ENCODE measurements at places on chromosomes 7 and 10. TPM values are rescaled to one million over a fixed set of nuclear protein-coding genes. Genes with fewer than 3 reads are reported as not detected.

The FKBP6 gene
- total RNA-seq, result not detected

The SEMA3D gene
- total RNA-seq, result 0.66 TPM

The OR13A1 gene
- total RNA-seq, result not detected

The CD36 gene
- 120 TPM for total RNA-seq

The VSIR gene
- 14.8 TPM for total RNA-seq

The TMEM176A gene
- 7.6 TPM for total RNA-seq

The C10orf67 gene
- total RNA-seq, result 0.52 TPM

The SORCS1 gene
- total RNA-seq, result 6.0 TPM

The HOXA5 gene
- 0.99 TPM for total RNA-seq

The SFMBT2 gene
- total RNA-seq, result 1.6 TPM

The TUBAL3 gene
- total RNA-seq, result not detected

The ACSM6 gene
- total RNA-seq, result 0.52 TPM

The ZNF804B gene
- total RNA-seq, result under 0.01 TPM

The SLC18A3 gene
- not detected for total RNA-seq

GRCh38 chr7:158850545-158851102 is 5.7 kb upstream of the DYNC2I1 start:
- no peak for DNase-seq

DNA sequence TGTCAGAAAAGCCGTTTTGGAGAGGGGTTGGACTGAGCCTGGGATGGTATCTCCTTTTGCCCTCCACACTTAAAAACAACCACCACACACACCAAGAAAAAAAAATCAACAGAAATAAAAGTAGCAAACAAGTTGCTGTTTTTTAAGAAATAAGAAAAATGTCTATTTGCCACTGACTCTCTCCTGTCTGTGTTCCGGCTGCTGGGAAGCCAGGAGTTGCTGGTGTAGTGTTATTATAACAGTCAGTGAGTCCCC is 163 bp downstream of the EGR2 start:
- no peak for DNase-seq

DNA sequence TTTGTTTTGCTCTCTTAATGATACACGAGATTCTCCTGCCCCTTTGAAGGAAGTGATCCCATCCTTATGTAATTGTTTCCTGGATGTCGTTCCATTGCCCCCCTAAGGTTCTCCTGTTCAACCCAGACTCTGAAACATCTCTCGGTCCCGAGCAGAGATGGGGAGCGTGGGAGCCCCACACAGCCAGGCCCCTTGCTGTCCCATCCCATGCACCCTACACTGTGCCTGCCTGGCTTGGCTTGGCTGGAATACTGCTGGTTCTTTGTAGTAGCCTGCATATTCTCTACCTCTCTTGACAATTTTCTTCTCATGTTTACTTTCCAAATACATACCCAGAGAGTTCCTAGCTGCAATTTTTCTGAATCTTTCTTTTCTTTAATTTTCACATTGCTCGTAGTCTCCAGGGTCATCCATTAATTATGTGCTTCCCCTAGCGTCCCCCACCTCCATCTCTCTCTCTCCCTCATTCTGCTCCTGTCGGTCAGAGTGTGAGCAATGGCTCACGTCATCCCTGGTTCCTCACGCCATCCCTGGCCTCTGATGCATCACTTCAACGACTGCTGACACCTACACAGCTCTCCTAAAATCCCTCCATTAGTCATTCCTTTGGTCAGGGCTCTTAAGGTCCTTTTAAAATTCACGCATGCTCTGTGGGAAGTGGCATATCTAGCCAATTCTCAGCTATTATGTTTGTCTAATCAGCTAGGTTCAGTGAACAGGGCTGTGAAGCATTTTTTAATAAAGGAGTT is 32.5 kb upstream of the GPR158 start:
- no peak for DNase-seq

GRCh38 chr10:132886211-132887099 is 55.9 kb downstream of the CFAP46 start:
- DNase-seq, result no peak

DNA sequence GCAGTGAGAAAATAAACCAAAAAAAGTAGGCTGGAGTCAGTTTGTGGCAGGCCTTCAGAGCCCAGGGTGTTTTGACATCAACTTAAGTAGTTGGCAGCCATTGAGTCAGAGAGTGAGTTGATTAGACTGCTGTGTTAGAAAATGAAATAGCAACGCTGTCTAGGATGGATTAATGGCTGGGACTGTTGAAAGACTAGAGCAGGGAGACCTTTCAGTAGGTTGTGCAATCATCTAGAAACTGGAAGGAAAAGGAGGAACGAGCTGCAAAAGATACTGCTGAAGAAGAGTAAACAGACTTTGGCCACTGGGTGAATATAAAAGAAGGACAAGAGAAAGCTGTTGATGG is 28.6 kb upstream of the TRIL start:
- peak; percentile 29 for DNase-seq

GRCh38 chr10:35797187-35797586 is 155.1 kb upstream of the FZD8 start:
- DNase-seq, result no peak

DNA sequence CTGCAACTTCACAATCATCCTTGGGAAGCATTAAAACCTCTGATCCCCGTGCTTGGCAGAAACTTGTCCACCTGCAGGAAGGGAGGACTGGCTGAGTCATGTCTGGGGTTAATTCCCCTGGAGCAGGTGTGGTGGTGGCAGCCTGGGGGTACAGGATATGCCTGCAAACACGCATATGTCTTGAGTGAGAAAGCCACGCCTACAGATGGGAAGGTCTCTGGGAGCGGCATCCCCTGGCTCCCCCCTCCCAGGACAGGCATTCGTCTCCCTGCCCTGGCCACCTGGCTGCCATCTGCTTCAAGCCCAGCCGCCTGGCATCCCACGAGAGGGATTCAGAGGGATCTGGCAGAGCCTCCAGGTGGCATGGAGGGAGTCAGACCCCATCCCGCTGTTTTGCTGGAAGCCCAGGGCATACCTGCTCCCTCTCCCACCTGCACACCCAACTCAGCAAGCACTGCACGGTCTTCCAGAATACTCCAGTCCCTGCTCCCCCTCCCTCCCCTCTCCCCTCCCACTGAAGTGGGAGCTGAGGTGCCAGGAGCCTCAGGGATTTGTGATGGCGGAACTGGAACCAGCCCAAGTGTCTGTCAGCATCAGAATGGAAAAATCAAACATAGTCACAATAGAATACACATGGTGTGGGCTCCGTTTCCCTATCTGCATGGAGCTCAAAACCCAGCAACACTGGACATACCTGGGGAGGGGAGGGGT is 61.0 kb downstream of the CAMK2B start:
- peak; percentile 24 for DNase-seq

DNA sequence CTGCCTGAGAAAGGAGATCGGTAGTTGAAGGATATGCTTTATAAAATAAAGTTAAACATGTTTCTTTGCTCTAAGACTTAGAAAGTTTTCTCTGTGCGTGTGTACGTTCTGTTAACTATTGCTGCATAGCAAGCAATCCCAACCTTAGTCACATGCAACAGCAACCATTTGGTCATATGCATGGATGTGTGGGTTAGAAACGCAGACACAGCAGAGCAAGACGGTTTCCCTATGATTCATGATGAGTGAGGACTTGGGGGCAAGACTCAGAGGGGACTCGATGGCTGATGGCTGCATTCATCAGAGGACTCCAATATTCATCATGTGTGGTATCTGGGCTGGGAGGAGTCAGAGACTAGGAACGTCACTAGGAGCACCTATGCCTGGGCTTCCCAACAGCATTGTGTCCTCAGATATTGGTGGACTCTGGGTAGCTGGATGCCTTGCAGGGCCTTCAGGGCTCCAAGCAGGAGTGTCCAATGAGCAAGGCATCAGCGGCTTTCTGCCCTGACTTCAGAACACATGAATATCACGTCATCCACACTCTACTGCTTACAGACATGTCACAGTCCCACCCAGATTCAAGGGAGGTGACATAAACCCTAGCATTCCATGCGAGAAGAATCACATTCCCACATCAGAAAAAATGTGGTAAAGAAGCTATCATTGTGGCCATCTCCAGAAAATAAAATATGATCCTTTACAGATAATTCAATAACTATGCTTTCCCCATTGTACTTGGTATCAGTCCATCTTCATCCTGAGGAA is 731.2 kb downstream of the TNS3 start:
- no peak for DNase-seq

- DNase-seq, result peak; percentile 94
Observed at GRCh38 chr10:28939281-28940157, 262.2 kb downstream of the BAMBI start.

GRCh38 chr7:6274743-6275142 is 2.3 kb upstream of the CYTH3 start:
- DNase-seq, result no peak

DNA sequence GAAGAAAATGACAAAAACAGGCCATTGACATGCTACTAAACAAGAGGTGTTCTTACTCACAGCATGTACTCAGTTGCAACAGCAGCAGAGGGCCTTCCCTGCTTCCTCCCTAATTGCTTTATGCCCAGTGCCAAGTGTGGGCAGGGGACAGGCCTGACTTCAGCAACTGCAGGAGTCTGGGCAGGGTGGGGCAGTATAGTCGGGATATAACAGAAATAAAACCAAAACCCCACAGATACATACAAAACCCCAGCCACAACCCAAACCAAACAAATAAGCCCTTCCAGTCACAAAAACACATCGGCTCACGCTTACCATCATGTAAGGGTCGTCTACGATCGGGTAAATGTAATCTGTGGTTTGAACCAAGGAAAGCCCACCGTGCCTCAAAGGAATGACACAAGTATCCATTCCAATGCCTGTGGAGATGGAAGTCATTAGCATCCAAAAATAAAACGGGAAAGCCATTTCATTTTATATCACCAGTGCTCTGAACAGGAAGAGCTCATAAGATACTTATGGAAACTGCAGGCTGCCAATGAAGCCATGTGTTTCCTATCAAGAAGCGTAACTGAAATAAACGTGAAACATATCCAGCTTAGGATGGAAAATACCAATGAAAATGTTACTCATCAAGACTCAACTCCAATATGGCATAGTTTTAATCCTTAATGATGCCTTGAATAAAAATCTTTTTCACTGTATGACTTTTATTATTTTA is 9.5 kb downstream of the SEPHS1 start:
- no peak for DNase-seq

DNA sequence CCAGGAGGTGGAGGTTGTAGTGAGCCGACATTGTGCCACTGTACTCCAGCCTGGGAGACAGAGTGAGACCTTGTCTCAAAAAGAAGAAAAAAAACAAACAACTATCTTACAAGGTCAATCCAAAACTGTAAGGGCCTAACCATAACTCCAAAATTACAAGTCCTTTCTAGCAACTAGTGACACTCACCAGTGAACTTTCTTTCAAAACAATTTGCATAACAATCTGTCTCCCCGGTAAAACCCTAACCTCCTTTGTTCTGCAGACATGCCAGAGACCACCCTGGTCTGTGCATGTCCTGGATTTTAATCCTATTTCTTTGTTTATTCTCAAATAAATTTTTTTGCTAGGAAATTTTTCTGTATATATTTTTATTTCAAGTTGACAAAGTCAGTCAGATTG is 68.1 kb downstream of the EXOC6 start:
- DNase-seq, result no peak

- DNase-seq, result peak; percentile 34
Observed at GRCh38 chr7:105838627-105839231, 37.7 kb downstream of the ATXN7L1 start.

DNA sequence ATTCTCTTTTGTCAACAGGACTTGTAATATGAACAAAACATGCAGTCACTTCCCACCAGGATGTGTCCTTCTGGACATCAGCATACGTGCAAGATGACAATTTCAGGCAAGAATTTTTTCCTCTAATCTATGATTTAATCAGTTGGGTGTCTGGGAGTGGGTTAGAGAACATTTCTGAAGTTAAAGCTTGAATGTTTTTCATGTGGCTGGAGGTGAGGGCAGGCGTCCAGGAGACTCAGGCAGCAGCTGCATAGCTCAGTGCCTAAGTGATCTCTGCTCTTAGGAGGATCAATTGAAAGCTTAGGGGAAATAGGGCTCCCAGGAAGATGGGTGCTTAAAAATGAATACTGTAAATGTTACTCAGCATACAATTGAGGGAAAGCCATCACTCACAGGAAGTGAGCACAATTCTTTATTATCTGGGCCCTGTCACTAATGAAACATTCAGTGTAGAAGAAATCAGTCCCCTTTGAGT is 457.6 kb upstream of the KLF6 start:
- peak; percentile 23 for DNase-seq

DNA sequence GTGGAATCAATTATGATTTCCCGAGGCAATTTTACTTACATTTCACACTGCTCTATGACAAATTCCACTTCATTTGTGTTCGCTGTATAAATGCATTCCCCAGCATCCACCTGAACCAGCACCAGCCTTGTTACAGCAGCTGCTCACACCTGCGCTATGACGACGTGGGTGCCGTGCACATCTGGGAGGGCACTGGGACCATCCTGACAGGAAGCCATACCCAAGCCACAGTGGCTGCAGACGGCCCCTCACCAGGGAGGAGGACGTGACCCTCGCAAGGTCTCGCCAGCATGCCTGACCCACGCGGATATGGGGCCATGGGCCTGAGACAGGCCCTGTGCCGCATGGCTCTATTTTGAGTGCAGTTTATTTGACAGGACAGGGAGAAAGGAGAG is 201.3 kb downstream of the MAD1L1 start:
- DNase-seq, result peak; percentile 4

- DNase-seq, result no peak
Observed at GRCh38 chr10:51430506-51430905, 268.9 kb downstream of the CSTF2T start.

- no peak for DNase-seq
Observed at GRCh38 chr10:130159192-130159794, 23.1 kb downstream of the GLRX3 start.

GRCh38 chr10:119379466-119380071 is 162.9 kb downstream of the RGS10 start:
- DNase-seq, result no peak

DNA sequence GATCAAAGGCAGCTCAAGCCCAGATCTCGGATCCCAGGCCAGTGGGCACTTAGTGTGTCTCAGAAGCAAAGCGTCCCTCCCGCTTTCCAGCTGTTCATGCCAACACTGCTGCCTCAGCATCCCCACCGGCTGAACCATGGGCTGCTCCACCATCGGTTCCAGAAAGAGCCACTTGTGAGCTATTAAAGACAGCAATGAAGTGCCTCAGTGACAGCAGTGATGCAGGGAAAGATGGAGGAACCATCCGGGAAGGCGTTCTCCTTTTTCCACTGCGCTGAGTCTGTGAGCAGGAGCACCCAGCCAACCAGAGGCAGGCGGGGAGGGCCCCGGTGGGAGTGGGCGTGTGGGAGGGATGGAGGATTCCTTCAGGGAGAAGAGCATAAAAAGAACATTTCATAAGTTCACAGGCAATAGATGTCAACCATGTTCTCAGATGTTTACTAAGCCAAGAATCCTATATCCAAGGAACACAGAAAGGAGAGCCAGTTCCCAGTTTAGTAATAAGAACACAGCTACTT is 96.2 kb upstream of the MKI67 start:
- DNase-seq, result no peak
